ENCODE measurements at places on chromosomes 3 and 15.

GRCh38 chr3:97613139-97613538 is 151.4 kb upstream of the ARL6 start:
- DNase-seq = no peak

GRCh38 chr3:176905331-176905730 is 292.0 kb downstream of the TBL1XR1 start:
- no peak for DNase-seq

GRCh38 chr3:177377166-177377565 is 179.9 kb upstream of the TBL1XR1 start:
- no peak for DNase-seq

DNA sequence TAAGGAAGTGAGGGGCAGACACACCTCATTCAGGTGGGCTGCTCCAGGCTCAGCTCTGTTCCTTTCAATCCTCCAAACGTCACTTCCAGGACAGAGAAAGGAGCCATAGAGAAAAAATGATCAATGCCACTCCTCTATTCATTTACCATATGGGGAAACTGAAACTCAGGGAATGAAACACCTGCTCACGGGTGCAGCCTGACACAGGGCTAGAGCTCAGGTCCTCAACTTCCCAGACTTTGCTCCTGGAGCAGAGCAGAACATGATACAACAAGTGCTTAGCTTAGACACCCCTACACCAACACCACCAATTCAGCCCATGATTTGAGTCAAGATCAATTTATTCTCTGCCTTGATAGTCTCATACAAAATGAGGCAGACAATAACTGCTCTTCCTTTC is 58.5 kb upstream of the LPP start:
- DNase-seq = no peak

GRCh38 chr15:95422255-95422654 is 908.2 kb upstream of the NR2F2 start:
- DNase-seq = no peak

GRCh38 chr3:9782770-9783169 is 9.5 kb downstream of the TADA3 start:
- no peak for DNase-seq

DNA sequence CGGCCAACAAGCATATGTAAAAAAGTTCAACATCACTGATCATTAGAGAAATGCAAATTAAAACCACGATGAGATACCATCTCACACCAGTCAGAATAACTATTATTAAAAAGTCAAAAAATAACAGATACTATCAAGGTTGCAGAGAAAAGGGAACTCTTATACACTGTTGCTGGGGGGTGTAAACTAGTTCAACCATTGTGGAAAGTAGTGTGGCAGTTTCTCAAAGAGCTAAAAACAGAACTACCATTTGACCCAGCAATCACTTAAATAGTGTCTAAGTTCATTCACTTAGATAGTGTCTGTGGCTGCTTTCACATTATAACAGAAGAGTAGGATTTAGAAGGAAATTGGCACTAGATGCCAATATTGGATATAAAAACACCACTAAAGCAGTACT is 49.7 kb downstream of the CGGBP1 start:
- DNase-seq = no peak

- no peak for DNase-seq
Measured at GRCh38 chr15:29480278-29480677, 210.7 kb upstream of the NSMCE3 start.
